Omental fat pad (tissue), 4 donors: ENCODE measurements at places on chromosomes 6 and 20. TPM values are rescaled to one million over a fixed set of nuclear protein-coding genes. Genes with fewer than 3 reads are reported as not detected.

DNA sequence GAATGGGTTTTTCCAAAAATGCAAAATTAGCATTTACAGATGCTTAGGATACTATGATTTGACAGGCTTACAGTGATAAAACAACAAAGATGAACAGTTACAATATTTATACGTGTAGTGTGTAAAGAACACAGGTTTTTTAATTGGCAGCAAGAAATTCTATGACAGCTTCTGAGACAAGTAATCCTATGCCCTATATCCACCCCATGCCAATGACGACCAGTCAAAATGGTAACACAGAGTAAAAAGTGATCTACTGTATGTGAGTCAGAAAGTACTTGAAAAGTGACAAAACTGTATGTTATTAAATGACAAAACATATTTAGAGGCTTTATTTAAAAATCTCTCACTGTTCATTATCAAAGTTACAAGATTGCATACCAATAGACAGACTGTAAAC is 99.5 kb downstream of the PRDM1 start:
- no peak for DNase-seq

GRCh38 chr6:97841763-97842162 is 558.7 kb upstream of the MMS22L start:
- DNase-seq, result no peak

DNA sequence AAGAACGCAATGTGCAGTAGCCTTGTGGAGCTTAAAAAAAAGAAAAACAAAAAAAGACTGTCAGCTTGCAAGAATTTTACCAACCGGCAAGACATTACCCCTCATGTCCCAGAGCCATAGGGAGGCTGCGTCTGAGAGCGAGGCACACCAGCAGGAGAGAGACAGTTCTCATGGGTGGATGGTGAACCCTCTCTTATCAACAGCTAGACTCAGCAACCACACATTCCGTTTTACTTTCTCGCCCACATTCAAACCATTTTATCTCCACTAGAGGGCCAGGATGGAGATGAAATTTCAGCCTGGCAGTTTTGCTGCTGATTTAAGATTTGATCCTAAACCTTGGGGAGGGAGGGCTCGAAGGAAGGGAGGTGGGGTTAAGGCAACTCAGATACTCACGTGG is 247.0 kb downstream of the ATXN1 start:
- DNase-seq, result no peak

DNA sequence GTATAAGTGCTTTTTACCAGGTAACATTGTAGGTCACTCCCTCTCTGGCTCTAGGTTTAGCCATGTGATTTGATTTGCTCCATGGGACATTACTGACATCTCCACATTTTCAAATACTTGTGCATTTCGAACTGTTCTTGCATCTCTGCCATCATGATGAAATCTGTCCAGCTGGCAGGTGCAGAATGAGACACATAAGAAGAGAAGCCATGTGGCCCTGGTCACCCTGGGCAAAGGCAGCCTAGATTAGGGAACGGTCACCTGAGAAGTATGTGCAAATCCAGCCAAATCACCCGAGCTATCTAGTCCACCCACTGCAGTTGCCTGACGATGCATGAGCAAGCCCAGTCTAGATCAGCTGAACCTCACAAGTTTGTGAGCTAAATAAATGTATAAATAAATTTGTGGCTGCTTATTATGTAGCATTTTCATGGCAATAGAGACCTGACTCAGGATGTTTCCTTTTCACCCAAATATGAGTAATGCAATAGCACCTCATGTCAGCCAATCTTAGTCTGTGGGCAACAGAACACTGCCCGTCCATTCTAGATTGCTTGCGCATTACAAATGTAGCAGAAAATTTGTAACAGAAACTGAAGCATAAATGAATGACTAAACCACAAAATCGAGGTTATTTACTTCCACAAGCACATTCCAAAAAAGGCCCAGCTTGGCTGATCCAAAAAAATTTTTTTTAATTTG is 115.2 kb downstream of the PAK5 start:
- DNase-seq, result no peak

- DNase-seq, result no peak
Observed at GRCh38 chr20:58613061-58613854, 37.8 kb upstream of the STX16 start.

- DNase-seq, result no peak
Observed at GRCh38 chr6:44054721-44055559, 72.3 kb downstream of the MRPL14 start.

GRCh38 chr6:138494312-138494711 is 5.0 kb downstream of the NHSL1 start:
- DNase-seq, result no peak

DNA sequence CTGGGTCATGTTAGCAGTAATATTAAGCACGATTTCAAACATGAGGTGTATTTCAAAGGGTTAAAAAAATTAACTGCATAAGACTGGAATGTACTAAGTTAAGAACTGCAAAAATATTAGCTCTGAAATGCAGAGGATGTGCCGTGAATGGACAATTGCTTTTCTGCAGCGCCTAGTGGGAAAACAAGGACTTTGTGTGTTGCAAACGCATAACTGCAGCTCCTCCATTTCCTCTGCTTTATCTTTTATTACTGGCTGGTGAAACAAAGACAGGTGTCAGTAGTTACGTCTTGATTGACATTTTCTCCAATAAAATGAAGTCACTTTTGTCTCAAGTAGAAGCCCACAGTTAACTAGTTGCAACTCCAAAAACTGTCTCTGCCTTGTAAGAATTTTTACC is 1.7 kb downstream of the PDE7B start:
- no peak for DNase-seq

GRCh38 chr6:129233458-129234134 is 350.7 kb downstream of the LAMA2 start:
- DNase-seq, result no peak

DNA sequence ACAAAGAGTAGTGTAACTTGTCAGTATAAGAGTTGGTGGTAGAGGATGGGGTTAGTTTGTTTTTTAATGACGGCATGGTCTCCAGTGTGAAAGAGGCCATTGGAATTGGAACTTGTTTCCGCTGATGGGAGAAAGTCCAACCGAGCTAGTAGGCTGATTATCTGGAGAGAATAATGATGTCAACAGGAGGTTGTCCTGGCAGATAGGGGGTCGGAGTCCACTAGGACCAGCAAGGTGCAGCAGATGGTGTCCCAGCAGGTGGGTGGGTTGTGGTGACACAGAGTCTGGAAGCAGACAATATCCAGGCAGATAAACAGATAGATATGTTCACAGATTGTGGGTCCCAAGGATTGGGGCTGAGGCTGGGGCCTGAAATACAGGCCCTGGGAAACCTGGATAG is 35.1 kb downstream of the PKIB start:
- DNase-seq, result no peak

DNA sequence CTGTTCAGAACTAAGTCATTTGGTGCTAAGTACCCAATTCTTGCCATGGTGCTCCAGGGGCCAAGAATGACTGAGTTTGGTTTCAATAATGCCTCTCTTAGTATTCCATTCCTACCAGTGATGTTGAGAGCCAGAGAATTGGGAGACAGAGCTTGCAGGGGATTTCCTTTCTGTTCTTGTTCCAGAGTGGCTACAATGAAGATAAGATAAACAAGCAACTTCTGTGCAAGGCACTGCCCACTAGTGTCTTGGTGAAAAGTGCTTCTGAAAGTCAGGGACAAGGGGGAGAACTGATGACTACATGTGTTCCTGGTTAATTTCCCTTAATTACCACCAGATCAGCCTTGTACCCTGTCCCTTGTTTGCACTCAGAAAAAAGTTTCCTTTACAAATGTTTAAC is 421.6 kb downstream of the BCKDHB start:
- DNase-seq, result no peak

GRCh38 chr6:52138284-52138683 is 47.9 kb upstream of the IL17A start:
- no peak for DNase-seq

GRCh38 chr20:46774236-46774635 is 64.8 kb downstream of the SLC2A10 start:
- DNase-seq, result no peak

DNA sequence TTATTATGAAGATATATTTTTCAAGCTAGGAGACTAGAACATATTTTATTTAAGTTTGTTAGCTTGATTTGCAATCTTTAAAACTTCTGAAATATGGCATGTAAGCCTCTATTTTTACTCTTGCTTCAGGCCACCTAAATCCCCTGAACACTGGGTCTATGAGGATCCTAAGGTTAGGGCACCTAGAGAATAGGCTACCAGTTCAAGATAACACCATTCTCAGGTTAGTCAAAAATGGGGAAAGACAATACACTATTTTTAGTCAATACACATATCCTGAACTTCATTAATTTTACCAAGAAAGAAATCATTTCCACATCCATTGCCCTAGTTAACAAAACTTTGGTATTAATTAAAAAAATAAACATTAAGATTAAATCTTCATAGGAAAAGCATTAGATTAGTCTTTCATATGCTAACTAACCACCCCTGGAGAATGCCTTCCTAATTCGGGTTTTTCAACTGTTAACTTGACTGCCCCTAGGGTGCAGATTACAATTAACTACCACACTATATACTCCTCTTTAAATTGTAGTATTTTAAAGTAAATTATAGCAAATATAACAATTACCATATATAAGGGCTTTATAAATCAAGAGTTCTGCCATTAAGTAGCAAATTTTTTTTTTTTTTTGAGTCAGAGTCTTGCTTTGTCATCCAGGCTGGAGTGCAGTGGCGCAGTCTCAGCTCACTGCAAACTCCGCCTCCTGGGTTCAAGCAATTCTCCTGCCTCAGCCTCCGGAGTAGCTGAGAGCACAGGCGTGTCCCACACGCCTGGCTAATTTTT is 6.7 kb upstream of the HSF2 start:
- DNase-seq, result no peak

GRCh38 chr6:127077886-127078285 is 40.6 kb upstream of the RSPO3 start:
- DNase-seq, result no peak

DNA sequence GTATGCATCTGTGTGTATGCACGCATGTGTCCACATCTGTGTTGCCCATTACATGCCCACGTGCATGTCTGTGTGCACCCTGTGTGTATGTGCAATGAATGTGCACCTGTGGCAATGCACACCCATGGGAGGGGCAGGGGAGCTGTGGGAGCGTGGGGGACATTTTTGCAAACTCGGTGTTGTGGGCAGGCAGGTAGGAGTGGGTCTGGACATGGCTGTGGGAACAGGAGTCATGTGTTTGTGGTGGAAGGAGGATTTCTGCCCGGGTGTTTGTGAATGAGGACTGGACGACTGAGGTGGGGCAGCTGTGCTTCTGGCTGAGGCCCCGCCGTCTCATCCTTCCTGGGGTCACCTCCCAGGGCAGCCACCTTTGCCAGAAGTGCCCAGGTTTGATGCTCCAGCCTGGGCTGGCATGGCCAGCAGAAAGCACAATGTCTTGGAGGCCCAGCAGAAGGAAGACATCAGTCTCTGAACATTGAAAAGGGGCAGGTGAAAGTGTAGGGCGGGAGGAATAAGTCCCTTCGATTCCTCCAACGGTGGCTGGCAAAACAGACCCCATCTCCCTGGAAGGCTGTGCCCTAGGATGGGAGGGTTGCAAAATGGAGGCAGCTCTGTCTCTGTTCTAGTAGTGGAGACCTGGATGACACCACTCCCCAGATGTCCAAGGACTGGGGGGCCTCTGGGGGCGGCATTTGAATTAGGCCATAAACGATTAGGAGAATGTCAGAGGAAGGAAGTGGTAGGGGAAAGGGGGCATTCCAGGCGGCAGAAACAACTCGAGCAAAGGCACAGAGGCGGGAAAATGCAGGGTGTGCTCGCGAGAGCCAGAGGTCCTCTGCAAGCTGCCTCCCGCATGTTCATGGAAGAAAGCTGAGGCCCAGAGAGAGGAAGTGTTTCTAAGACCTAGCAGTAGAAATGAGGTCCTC is 19.1 kb upstream of the ARMC12 start:
- no peak for DNase-seq

- no peak for DNase-seq
Observed at GRCh38 chr20:41004531-41005360, 23.9 kb upstream of the TOP1 start.

- no peak for DNase-seq
Observed at GRCh38 chr20:57548177-57549058, 12.5 kb upstream of the PCK1 start.

- DNase-seq, result no peak
Observed at GRCh38 chr6:20511852-20512251, 22.4 kb upstream of the CDKAL1 start.

DNA sequence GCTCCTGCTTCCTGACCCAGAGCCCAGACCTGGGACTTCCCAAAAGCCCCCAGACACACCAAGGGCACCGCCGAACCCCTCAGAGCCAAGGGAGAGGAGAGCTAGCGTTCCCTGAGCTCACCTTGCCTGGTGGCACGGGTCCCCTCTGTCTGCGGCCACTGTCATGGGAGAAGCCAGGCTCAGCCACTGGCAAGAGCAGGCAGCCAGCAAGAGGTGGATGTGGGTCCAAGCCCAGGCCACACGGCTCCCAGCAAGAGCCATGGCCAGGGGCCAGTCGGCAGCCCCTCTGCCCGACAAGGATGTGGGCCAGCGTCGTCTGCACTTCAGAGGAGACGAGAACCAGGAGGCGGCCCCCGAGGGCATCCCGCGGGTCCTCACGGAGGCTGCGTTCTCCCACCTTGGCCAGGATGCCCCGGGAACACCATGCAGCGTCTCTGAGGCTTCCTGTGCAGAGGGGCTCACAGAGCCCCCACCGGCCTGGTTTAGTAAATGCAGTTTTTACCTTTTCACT is 2.2 kb upstream of the PPDPF start:
- DNase-seq, result no peak

DNA sequence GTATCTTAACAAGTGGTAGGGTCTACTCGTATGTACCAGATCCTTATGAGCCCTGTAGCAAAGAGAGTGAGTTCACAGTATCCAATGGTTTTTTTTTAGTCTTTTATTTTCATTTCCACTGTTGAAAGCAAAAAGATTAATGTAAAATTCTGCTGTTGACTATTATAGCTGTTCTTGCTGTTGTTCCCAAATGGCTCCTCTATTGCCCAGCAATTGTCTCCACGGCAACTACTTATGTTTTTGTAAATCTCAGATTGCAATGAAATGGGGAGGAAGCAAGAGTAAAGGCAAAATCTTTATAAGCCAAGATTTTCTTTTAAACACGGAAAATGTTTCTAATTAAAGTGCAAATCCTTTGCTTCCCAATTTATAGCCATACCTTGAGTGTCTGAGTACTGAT is 406.1 kb downstream of the EPM2A start:
- DNase-seq, result no peak

GRCh38 chr20:45612314-45612713 is 17.2 kb upstream of the WFDC10A start:
- DNase-seq, result no peak

Gene AHCY
- 83.1 TPM for total RNA-seq

Gene IP6K3
- 0.19 TPM for total RNA-seq

Gene GTSF1L
- total RNA-seq, result not detected

Gene RGS17
- 2.8 TPM for total RNA-seq

Gene COL19A1
- total RNA-seq, result not detected

Gene RAD21L1
- not detected for total RNA-seq

Gene CCN2
- total RNA-seq, result 111 TPM

Gene PRL
- total RNA-seq, result not detected

Gene JAG1
- total RNA-seq, result 95.5 TPM

Gene CTCFL
- not detected for total RNA-seq

Gene CAGE1
- not detected for total RNA-seq

Gene RBPJL
- total RNA-seq, result not detected

Gene SLC17A4
- total RNA-seq, result not detected

Gene AIF1
- total RNA-seq, result 95.1 TPM
